ENCODE measurements at places on chromosomes 13 and 19. TPM values are rescaled to one million over a fixed set of nuclear protein-coding genes. Genes with fewer than 3 reads are reported as not detected.

- no peak overlapping the region for H3K27ac ChIP-seq
- no peaks in the 10 kb centered on the region for H3K27me3 ChIP-seq
- no peaks in the 10 kb centered on the region for H3K4me1 ChIP-seq
- no peaks in the 10 kb centered on the region for H3K36me3 ChIP-seq
These were observed 116.5 kb upstream of the VSTM2B start for GRCh38 chr19:29409076-29409862.

DNA sequence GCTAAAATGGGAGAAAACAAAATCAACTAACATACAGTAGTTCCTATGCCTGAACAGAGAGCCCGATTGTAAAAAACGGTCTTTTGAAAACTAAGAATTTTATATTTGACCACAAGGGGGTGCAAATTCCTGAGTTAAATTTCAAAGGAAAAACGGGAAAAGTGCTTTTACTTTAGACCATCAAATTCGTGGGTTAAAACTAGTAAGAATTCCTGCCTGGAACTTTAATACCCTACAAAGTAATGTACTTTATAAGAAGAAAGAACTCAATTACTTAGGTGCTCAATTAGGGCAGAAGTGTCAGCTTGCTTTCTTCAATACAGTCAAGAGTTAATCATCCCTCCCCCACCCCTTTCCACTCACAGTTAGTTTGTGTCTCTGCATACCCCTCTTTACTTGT, 69.8 kb downstream of the KCNRG start:
- H3K27me3 ChIP-seq, result no peaks in the 10 kb centered on the region
- no peak overlapping the region for H3K4me3 ChIP-seq
- no peak for DNase-seq
- no peak overlapping the region for H3K27ac ChIP-seq
- peaks cover 41% of the 10 kb centered on the region for H3K4me1 ChIP-seq
- peaks cover 11% of the 10 kb centered on the region for H3K36me3 ChIP-seq

DNA sequence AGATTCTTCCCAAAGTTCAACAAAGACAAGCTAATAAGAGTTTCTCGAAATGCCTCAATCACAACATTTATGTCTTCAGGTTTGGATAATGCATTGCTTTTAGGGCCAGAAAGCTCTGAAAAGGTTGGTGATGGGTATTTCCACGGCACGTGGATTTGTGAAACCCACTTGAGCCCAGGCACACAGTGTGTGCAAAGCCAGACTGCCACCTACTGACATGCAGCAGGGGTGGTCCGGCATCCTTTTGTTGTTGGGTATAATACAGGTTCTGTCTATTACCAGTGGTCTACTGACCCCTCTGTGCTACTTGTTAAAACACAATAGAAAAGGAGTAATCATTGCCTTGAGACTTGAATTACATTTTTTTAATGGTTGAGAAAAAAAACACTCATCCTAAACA, 225.6 kb downstream of the RAP2A start:
- H3K27ac ChIP-seq, result no peak overlapping the region
- H3K36me3 ChIP-seq, result no peaks in the 10 kb centered on the region
- no peak for DNase-seq
- H3K4me3 ChIP-seq, result no peak overlapping the region
- H3K27me3 ChIP-seq, result peaks cover 16% of the 10 kb centered on the region
- H3K4me1 ChIP-seq, result no peaks in the 10 kb centered on the region

- peak overlapping the region; percentile 76 for H3K4me3 ChIP-seq
- peaks cover 67% of the 10 kb centered on the region for H3K27me3 ChIP-seq
- H3K27ac ChIP-seq, result no peak overlapping the region
- DNase-seq, result no peak
These were observed 543 bp upstream of the FAM124A start for GRCh38 chr13:51221674-51222036.

GRCh38 chr19:14003251-14004055, 2.7 kb downstream of the RFX1 start:
- no peaks in the 10 kb centered on the region for H3K27me3 ChIP-seq
- peaks cover 48% of the 10 kb centered on the region for H3K4me1 ChIP-seq
- peak overlapping the region; percentile 98 for H3K27ac ChIP-seq
- no peak for DNase-seq
- H3K36me3 ChIP-seq, result peaks cover 8% of the 10 kb centered on the region

DNA sequence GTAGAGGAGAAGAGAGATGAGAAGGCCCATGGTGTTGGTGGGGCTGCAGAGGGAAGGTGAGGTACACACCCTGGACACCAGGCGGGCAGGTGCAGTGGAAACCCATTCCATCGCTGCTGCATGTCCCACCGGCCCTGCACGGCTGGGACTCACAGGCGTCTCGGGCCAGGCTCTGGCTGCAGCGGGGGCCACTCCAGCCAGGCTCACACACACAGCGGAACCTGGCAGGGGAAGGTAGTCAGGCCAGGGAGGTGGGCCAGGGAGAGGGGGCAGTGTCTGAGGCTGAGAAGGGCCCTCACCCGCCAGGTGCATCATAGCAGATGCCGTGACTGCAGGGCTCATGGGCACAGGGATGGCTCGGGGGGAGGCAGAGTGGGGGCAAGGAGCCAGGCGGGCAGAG, 15.6 kb downstream of the NOTCH3 start:
- DNase-seq, result no peak
- H3K36me3 ChIP-seq, result no peaks in the 10 kb centered on the region
- H3K27ac ChIP-seq, result no peak overlapping the region
- no peaks in the 10 kb centered on the region for H3K27me3 ChIP-seq

DNA sequence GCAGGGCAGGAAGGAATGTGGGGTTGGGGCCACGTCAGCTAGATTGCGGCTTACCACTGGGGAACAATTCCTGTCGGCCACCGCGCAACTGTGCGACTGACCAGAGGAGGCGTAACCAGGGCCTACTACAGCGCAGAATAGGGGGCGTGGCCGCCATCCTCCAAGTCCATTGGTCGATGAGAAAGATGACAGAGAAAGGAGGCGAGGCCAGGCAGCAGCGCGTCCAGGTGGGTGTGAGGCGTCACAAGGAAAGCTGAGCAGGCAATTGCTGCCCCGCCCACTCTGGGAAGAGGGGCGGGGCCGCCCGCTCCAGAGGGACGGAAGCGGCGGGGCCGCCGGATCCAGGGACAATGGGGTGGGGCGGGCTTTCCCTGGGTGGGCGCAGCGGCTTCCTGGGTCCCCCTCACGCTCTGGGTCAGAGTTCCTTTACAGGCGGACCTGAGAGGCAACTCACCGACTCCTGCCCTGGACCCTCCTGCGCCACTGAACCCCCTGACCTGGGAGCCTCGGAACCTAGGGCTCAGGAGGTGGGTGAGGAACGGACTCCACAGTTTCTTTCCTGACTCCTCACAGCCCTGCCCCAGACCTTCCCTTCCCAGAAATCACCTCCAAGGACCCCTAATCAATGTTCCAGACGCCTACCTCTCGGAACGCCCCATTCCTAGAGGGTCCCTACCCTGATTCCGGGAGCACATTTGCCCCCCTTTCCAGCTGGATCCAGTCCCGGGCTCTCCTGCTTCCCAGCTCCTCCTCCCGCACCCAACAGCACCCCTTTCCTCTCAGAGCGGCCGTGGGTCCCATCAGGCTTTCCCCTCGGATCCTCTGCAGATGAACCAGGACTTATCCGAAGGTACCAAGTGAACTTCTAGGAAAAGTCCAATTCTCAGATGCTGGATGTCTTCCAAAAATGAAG, 101.5 kb upstream of the ZNF492 start:
- H3K36me3 ChIP-seq, result peaks cover 13% of the 10 kb centered on the region
- H3K27me3 ChIP-seq, result no peaks in the 10 kb centered on the region
- H3K4me1 ChIP-seq, result no peaks in the 10 kb centered on the region
- no peak overlapping the region for H3K27ac ChIP-seq

DNA sequence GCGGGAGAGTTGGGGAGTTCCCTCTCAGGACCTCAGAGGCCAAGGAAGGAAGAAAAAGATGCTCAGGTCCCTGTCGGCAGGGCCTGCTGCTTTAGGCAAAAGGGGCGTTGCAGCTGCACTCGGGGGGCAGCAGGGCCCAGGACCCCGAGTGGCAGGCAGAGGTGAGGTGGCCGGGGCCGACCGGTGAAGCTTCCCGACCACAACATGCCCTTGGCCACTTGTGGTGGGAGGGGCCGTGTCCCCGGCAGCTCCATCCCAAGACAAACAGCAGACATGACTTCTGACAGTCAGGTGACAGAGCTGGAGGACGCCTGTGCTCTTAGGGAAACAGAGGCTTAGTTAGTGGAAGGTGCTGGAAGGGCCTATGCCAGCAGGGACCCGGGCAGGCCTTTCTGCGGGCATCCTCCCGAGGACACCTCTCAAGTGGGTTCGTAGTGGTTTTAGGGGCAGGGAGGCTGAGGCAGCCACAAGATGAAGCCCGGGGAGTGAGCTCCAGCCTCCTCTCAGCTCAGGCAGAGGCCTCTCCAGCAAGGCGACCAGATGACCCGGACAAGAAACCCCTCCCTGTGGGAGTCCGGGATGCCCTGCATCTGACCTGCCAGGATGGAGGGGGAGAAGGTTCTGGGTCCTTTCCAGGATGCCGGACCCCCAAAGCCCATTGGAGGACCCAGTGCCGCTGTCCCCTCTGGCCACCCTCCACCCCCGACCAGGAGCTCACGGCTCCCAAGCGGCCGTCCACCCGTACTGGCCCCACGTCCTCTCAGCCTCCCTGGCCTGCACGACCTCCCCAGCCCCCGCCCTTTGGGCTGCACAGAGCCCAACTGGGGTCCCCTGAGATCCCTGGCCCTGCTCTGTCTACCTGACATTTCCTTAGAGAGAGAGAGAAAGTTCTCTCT, 24.2 kb downstream of the BTBD2 start:
- no peak overlapping the region for H3K4me3 ChIP-seq
- no peaks in the 10 kb centered on the region for H3K27me3 ChIP-seq
- H3K36me3 ChIP-seq, result peaks cover 1% of the 10 kb centered on the region

DNA sequence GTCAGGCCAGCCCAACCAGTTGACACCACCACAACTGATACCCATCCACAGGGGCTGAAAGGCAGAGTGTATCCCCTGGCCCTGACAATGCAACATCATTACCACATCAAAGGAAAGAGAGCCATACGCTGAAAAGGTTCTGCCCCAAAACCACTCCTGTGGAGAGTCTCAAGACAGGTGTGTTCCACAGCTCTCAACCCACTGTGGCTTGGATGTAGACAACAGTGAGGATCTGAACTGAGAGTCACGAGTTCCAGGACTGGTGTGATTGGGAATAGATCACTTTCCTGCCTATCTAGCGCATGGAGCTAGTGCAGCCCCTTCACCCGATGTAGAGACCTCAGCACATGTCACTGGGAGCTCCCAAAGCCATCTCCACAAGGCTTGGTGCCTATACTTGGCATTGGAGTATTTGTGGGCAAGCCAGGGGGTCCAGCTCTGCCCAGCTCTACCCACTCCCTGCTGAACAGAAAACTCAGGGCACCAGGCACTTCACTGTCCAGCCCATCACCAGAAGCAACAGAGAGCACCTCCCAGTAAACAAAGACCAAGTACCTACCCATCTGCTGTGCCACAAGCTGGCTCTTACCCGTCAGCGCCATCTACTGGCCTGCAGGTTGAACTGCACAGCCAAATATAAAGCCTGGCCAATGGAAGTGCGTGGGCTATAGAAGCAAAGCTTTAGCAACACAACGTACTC, 579.5 kb downstream of the UQCRFS1 start:
- no peak overlapping the region for H3K4me3 ChIP-seq
- DNase-seq, result peak; percentile 44
- H3K36me3 ChIP-seq, result no peaks in the 10 kb centered on the region
- H3K27ac ChIP-seq, result no peak overlapping the region
- H3K27me3 ChIP-seq, result no peaks in the 10 kb centered on the region

DNA sequence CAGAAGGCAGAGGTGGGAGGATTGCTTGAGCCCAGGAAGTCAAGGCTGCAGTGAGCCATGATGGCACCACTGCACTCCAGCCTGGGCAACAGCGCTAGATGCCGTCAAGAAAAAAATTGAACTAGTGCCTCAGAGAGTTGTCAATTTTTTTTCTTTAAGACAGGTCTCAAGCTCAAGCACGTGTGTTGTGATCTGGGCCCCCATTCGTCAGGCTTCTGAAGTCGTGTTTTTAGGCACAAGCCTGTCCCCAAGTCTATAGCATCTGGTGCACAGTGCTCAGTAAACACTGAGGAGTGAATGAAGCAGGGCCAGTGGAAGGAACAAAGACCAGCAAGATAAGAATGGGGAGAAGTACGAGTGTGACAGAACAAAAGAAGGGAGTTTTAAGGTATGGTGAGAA, 23.7 kb upstream of the LAMP1 start:
- peaks cover 11% of the 10 kb centered on the region for H3K4me1 ChIP-seq
- no peaks in the 10 kb centered on the region for H3K27me3 ChIP-seq
- H3K4me3 ChIP-seq, result no peak overlapping the region
- H3K27ac ChIP-seq, result no peak overlapping the region
- no peak for DNase-seq
- no peaks in the 10 kb centered on the region for H3K36me3 ChIP-seq

DNA sequence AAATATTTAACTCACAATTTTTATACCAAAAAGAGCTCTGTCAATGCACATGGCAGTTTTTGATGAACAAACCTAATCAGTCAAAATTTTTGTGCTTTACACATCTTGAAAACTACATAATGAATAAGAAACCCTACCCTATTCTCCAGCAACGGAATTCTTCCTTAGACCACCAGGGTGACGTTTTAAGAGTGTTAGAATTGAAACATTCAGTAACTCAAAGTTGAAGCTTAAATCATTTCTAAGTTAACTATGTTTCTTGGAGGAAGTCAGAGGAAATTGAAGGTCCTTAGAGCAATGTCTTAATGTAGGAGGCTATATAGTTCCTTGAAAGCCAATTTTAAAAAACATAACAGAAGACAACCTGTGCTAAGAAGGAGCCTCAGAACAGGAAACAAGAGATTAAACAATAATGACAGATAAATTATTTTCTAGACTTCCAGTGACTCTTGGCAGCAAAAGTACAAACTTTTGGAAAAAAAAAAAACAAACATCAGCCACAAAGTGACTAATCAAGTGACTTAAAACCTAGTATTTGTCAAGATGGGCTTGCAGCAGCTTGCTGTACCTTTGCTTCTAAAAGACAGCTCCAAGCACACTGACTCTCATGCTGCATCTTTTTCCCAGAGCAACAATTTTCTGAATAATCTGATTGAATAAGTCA, 6.2 kb downstream of the SPRY2 start:
- H3K27ac ChIP-seq, result no peak overlapping the region
- H3K4me1 ChIP-seq, result peaks cover 4% of the 10 kb centered on the region
- H3K36me3 ChIP-seq, result no peaks in the 10 kb centered on the region
- DNase-seq, result no peak
- no peaks in the 10 kb centered on the region for H3K27me3 ChIP-seq
- no peak overlapping the region for H3K4me3 ChIP-seq

GRCh38 chr19:41646589-41647204, 19.8 kb upstream of the CEACAM4 start:
- H3K4me3 ChIP-seq, result no peak overlapping the region
- no peaks in the 10 kb centered on the region for H3K36me3 ChIP-seq
- peaks cover 37% of the 10 kb centered on the region for H3K27me3 ChIP-seq

- H3K4me1 ChIP-seq, result peaks cover 36% of the 10 kb centered on the region
- peak overlapping the region; percentile 99 for H3K27ac ChIP-seq
- H3K36me3 ChIP-seq, result peaks cover 6% of the 10 kb centered on the region
- H3K27me3 ChIP-seq, result no peaks in the 10 kb centered on the region
These were observed 1.4 kb downstream of the ING1 start for GRCh38 chr13:110714797-110715394.

The TIMM13 gene
- 54.0 TPM for total RNA-seq

The SYT5 gene
- total RNA-seq, result 0.44 TPM

The IGFLR1 gene
- total RNA-seq, result 274 TPM

The PSG3 gene
- total RNA-seq, result not detected

The ZNF146 gene
- total RNA-seq, result 121 TPM

Data from activated T-cell treated with anti-CD3 and anti-CD28 coated beads, Interleukin-2, amount 50 U/mL, for 72 hours (primary cell).